ENCODE measurements at places on chromosomes 1 and 21.

DNA sequence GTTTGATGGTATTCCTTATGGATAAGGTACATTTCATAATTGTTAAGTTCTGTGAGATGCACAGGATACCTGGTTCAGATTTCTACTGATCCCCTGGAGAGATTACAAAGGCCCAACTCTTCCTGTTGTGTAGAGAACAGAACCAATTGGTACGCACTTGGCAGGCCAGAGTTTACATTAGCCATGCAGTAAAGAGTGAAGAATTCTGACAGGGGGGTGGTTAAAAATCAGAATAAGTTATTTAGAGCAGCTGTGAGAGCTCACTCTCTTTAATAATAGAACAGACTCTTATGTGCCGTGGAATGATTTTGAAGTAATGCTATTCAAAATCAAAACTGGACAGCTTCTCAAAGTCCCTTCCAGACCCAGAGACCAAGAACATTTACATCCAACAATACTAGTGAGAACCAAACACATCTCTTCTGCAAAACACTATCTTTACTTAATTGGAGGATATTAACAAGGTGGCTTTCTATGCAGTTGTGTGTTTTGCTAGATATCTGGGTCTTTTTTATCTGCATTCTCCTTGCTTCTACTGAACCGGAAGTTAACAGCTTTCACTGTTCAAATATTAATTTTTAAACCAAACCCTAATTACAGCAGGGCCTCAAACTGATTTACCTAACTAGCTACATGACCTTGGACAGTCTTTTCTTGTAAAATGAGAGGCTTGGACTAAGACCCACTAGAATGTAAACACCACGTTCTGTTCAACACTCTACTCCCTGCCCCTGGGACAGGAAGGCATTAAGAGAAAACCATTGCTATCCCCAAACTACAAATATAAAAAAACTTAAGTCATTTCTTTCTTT lies 4.0 kb downstream of the USP24 start:
- DNase-seq, result no peak

DNA sequence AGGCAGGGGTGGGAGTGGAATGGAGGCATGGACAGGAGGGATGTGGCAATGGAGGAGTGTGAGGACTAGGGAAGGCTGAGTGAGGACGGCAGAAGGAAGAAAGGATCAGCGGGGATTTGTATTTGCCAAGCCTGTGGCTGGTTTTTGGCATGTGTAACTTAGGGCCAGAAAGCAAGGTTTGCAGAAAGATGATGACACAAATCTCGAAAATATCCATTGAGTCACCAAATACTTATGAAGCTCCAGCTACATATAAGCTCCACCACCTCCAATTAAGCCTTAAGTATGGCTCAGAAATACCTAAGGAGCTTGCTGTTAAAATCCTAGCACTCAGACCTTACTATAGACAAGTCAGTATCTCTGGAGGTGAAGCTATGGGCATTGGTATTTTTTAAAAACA lies 90.1 kb downstream of the OMA1 start:
- no peak for DNase-seq

DNA sequence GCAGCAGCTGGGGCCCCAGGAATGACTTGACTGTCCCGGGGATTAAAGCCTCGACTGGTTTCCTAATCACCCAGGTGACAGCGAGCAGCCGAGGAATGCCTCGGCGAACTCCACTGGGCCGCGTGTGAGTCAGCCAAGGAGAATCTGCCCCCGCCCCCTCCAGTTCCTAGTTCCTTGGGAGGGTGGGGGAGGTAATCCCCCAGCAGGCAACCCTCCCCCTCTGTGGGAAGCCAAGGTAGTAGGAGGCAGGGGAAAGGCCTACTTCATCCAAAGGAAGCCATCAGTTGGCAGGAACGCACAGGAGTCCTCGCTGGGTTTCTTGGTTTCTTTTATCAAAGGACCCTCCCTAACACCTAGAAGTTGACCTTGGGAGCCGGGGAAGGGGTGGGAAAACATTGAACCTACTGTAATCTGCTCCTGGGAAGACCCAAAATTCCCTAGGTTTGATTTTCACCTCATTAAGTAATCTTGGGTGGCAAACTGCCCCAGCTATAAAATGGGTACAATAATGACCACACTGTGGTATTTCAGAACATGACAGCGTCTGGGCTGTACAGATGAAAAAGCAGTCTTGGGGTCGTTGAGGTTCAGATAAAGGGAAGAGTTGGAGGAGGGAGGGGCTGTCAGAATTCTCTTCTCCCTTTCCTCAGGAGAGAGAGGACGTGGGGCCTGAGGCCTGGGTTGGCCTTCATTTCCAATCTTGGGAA lies 1.4 kb downstream of the TENT5B start:
- DNase-seq, result no peak

GRCh38 chr21:45357436-45358260 lies 47.3 kb upstream of the COL18A1 start:
- DNase-seq, result no peak

GRCh38 chr1:106568201-106568974 lies 488.1 kb upstream of the PRMT6 start:
- no peak for DNase-seq

All from stimulated activated CD4-positive, alpha-beta T cell treated with anti-CD3 and anti-CD28 coated beads, Interleukin-15, amount 100 ng/mL, for 1 hour (primary cell).